ENCODE measurements at places on chromosomes 13 and 19.

DNA sequence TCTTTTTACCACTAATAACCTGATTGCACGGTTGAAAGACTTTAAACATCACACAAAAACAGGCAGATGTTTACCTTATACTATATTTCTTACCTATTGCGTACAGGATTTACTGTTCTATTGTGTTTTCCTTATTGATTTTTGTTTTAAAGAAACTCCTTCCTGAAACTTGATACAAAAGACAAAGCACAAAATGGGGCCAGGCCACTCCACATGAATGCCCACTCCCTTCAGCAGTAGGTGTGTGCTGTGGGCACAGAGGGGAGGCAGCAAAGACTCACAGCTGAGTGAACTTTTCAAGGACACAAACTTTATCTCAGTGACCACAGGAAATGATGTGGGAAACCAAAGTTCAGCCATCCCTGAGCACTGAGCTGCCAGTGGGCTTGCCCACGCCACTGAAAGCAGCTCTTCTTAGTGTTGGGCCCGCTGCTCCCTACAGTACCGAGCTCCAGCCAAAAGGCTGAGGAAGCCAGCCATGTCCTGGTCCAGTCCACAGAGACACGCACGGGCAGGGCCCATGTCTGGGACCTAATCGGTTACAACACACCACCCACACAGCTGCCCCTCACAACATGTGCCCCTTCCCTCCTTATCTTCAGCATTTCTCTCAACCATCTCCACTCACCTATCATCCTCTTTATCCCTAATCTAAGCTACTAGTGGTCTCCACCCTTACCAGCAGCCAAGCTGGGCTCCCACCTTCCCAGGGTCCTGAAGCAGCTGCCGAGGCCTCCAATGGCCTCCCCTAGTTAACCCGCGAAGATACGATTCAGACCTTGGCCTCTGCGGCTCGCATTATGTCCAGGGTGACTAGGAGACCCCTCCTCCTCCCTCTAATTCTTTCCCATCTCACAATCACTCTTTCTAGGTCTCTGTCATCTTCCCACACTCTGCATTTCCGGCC lies 39.5 kb downstream of the ATP7B start:
- no peak for DNase-seq

DNA sequence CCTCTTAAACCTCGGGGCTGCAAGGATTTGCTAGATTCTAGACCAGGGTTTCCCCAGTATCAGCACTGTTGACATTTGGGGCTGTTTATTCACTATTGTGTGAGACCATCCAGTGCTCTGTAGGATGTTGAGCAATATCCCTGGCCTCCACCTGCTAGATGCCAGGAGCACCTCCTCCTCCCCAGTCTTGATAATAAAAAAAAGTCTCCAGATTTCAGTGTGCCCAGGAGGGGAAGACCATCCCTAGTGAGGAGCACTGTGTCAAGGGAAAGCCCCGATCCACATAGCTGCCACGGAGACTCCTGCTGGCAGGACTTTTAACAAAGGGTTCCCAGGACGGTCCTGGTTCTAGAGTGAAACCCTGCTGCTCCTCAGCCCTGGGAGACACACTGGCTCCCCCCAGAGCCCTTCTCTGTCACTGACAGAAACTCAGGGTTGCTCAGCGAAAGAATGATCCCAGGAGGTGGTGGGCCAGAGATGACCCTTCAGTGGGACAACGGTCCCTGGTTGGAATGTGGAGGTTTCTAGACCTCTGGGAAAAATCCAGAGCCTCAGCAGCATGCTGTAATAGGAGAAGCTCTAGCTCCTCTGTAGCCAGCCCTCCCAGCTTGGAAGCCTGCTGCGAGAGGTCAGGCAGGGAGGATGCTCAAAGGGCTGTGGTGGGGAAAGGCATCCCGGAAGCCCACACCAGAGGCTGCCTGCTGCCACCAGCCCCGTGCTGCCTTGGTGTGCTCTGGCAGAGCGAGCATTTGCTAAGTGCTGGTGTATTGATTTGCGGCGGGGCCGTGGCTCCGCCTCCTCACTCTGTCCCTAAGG lies 20.3 kb downstream of the LYL1 start:
- no peak for DNase-seq

DNA sequence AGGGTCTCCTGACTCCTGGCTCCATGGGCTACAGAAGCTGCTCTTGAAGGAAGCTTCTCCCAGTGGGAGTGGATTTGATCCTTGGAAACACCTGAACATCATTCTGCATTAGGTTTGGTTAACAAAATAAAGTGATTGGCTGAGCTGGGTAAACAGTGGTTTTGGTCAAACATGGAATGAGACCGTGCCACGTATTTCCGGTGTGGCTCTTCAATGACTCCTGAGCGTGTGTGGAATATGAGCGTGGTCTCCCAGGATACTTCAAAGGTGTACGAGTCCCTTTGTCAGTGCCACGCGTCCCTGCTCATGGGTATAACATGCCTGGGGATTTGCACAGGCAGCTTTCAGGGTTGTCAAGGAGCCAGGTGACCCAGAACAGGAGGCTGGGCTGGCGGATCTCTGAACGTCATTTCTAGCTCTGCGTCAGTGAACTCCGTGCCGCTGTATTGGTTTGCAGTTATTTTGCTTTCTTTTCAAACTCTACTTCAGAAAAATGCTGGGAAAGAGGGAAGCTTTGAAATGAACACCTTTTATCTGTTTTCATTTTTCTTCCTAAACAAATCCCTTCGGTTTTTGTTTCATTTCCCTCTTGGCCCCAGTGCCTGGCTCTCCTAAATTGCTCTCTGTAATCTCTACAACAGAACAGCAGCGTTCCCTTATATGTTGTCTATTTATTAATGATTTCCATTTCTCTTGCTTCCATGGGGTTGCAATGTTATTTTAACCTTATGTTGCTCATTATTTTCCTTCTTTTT lies 26.3 kb upstream of the GJB6 start:
- no peak for DNase-seq

- no peak for DNase-seq
These were observed 13.0 kb downstream of the SAMD4B start for GRCh38 chr19:39355253-39355652.

GRCh38 chr13:44974056-44974793 lies 15.0 kb downstream of the NUFIP1 start:
- no peak for DNase-seq

- no peak for DNase-seq
These were observed 261.4 kb upstream of the RXFP2 start for GRCh38 chr13:31477961-31478360.

- no peak for DNase-seq
These were observed 55.4 kb upstream of the UBL3 start for GRCh38 chr13:29905845-29906244.

GRCh38 chr13:31905961-31906360 lies 125.6 kb upstream of the FRY start:
- no peak for DNase-seq

DNA sequence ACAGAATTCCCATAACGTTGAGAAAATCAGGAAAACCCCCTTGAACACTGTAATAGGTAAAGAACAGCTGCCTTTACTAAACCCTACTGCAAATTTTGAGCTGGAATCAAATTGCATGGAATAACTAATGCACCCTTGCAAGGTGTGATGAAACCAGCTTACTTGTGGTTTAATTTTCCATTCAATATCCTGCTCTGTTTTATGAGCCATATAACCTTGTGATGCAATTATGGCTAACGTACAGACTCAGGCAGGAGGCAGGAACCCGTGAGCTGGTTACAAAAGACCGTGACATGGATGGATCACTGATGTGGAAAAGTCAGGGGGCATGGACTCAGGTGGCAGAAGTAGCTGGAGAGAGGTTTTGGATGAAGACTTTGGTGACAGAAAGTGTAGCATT lies 438.6 kb downstream of the COG6 start:
- no peak for DNase-seq

- DNase-seq = no peak
These were observed 5.5 kb upstream of the ADGRE5 start for GRCh38 chr19:14375582-14376291.

- peak; percentile 77 for DNase-seq
These were observed 22.8 kb downstream of the ZNF763 start for GRCh38 chr19:11987405-11988281.

DNA sequence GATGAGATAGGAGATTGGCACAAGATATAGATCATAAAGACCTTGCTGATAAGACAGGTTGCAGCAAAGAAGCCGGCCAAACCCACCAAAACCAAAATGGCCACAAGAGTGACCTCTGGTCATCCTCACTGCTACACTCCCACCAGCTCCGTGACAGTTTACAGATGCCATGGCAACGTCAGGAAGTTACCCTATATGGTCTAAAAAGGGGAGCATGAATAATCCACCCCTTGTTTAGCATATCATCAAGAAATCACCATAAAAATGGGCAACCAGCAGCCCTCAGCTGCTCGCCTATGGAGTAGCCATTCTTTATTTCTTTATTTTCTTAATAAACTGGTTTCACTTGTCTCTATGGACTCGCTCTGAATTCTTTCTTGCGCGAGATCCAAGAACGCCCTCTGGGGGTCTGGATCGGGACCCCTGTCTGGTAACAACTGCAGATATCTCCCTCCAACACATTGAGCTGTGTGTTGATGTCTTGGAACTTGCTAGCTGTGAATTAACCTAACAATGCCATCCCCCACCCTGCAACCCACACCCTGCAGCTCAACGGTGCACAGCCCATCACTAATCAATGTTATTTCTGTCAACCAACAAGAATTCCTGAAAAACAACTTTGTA lies 27.1 kb upstream of the GRTP1 start:
- DNase-seq = no peak

DNA sequence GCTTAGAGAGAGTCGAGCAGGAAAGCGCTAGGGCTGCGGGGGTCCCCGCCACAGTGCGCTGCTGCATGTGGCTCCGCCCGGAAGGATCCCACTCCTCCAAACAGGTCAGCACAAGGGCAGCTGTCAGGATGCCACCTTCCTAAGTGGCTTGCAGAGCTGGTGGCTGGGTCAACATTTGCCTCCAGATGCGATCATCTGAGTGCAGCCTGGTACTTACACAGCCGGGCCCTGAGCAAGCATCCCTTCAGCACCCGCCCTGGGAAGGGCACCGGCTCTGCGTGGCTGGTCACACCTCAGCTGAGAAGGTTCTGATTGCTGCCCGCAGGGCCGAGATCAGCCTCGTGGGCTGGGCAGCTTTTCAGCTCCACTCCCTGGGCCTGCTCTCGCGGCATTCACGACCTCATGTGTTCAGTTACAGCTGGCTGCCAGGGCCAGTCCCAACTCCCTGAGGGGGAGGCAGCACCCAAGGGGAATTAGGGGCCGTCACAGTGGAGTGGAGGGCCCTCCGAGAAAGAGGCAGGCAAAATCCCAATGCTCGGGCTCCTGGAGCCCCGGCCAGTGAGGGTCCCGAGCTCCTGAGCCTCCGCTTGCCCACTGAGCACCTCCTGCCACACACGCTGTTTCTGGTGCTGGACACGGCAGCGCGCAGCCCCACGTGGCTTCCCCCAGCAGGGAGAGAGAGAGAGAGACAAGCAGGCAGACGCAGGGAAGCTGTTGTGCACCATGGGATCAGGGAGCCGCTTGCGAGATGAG lies 26.8 kb downstream of the AP1M1 start:
- DNase-seq = no peak

DNA sequence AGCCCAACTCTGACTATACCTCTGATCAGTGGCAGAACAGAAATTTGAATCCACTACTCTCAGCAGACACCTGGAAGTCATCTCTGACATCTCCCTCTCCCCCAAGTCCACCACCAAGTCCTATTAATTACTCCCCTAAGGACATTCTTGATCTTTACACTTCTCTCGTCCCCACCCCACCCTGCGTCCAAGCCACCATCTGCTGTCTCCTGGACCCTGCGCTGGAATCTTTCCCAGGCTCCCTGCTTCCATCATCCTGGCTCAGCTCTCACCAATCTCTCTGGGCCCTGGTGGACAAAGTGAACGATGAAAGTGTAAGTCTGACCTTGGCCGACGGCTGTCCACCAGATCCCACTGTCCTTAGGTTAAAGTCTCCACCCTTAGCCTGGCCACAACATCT lies 145.6 kb upstream of the GJB6 start:
- no peak for DNase-seq

DNA sequence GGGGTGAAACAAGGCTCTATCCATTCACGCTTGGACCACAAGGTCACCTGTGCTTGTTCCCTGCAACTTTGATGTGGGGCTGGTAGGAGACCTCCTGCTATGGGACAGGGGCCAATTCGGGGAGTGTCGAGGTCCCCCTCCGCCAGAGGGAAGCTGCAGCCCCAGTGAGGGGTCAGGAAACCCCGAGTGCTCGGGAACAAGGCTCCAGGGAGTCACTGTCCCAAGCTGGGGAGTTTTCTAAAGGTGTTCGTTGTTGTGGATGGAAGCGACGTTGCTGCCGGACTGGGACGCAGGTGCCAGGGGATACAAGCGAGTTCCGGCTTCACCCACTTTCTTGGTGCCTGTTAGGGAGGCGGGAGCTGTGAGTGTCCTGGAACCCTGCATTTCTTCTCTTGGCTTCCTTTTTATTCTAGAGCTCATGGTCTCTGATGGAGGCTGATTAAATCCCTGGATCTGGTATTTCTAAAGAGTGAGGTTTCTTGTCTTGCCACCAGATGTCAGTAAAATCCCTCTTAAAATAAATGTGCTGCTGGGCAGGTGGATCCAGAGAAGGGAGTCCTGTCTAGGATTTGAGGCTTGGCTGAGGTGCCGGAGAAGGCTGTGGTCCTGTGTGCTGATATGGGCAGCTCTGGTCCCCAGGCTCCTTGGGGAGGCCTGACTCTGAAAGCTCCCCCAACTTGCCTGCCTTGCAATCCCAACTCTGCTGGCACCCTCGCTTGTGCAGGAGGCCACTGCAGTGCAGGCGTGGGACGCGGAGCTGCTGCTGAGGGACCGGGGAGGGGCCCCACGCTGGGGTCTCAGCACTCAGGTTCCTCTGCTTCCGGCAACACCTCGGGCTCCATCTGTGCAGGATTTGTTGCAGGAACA lies 153.9 kb downstream of the TEX29 start:
- no peak for DNase-seq

DNA sequence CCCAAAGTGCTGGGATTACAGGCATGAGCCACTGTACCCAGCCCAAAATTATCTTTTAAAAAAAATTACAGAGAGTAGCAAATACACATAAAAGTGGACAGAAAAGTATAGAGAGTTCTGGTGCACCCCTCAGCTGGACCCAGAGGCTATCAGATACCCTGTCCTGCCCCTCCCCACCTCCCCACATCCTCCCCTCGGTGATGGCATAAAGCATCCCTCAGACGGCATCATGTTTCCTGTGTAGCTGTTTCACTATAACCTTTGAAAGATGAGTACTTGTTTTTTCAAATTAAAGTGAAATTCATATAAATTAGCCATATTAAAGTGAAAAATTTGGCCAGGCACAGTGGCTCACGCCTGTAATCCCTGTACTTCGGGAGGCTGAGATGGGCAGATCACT lies 20.1 kb downstream of the SLC27A1 start:
- DNase-seq = no peak

- DNase-seq = no peak
These were observed 12.0 kb upstream of the KCNC3 start for GRCh38 chr19:50341091-50341564.

DNA sequence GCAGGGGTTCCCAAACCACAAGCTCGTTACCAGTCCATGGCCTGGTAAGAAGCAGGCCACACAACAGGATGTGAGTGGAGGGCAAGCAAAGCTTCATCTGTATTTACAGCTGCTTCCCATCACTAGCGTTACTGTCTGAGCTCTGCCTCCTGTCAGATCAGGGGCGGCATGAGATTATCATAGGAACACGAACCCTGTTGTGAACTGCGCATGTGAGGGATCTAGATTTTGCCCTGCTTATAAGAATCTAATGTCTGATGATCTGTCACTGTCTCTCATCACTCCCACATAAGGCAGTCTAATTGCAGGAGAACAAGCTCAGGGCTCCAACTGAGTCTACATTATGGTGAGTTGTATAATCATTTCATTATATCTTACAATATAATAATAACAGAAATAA lies 677.4 kb upstream of the SLITRK6 start:
- DNase-seq = no peak

- DNase-seq = no peak
These were observed 66.2 kb upstream of the GPR183 start for GRCh38 chr13:99373436-99373835.

All from activated CD8-positive, alpha-beta memory T cell treated with anti-CD3 and anti-CD28 coated beads for 1 hour (primary cell).